Nephron progenitor cell (in vitro differentiated cells): ENCODE measurements at places on chromosomes 3 and 15.
A peak's percentile ranks its signal among the peaks of the same experiment; 100 is the strongest.

DNA sequence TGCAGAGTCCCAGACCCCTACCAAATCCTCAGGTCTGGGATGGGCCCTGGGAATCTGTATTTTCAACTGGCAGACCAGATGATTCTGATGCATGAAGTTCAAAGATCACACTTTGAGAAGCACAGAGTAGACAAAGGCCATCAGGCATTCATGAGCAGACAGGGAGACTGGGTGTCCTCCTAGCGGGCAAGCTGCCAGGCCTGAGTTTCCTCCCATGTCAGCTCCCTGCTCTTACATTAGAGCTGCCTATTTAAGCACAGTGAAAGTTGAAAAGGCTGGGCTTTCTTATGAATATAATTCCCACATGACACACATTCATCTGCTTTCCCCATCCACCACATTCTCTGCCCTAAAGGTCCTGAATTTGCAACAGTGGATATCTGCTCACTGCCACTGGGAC lies 14.0 kb downstream of the CAPN3 start:
- DNase-seq = no peak

GRCh38 chr3:14857506-14857905 lies 38.7 kb downstream of the FGD5 start:
- no peak for DNase-seq

DNA sequence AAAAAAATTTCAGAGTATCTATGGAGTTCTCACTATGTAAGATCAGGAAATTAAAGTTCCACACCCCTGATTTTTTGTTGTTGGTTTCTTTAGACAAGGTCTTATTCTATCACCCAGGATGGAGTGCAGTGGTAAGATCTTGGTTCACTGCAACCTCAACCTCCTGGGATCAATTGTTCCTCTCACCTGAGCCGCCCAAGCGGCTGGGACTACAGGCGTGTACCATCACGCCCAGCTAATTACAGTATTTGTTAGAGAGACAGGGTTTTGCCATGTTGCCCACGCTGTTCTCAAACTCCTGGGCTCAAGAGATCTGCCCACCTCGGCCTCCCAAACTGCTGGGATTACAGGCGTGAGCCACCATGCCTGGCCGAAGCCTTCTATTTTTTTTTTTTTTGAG lies 12.4 kb downstream of the QRICH1 start:
- no peak for DNase-seq

GRCh38 chr15:66595931-66596545 lies 30.2 kb upstream of the LCTL start:
- DNase-seq = no peak

- DNase-seq = no peak
Measured at GRCh38 chr3:14938954-14939353, 8.4 kb upstream of the NR2C2 start.

DNA sequence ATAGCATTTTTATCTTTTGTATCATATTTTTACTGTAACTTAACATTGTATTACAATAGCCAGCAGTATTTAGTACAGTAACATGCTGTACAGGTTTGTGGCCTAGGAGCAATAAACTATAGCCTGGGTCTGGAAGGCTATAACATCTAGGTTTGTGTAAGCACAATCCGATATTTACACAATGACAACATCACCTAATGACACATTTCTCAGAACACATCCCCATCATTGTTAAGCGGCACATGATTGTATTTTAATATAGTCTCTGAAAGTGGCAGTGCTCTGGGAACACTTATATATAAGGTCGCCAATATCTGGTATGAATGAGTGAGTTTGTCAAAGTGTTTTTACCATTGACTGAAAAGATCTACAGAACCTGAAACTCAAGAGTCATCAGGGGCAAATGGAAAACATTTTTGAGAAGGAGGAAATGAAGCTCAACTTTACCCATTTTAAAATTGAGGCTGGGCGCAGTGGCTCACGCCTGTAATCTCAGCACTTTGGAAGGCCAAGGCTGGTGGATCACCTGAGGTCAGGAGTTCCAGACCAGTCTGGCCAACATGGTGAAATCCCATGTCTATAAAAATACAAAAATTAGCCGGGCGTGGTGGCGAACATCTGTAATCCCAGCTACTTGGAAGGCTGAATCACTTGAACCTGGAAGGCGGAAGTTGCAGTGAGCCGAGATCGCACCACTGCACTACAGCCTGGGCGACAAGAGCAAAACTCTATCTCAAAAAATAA lies 38.8 kb upstream of the TNFSF10 start:
- no peak for DNase-seq

DNA sequence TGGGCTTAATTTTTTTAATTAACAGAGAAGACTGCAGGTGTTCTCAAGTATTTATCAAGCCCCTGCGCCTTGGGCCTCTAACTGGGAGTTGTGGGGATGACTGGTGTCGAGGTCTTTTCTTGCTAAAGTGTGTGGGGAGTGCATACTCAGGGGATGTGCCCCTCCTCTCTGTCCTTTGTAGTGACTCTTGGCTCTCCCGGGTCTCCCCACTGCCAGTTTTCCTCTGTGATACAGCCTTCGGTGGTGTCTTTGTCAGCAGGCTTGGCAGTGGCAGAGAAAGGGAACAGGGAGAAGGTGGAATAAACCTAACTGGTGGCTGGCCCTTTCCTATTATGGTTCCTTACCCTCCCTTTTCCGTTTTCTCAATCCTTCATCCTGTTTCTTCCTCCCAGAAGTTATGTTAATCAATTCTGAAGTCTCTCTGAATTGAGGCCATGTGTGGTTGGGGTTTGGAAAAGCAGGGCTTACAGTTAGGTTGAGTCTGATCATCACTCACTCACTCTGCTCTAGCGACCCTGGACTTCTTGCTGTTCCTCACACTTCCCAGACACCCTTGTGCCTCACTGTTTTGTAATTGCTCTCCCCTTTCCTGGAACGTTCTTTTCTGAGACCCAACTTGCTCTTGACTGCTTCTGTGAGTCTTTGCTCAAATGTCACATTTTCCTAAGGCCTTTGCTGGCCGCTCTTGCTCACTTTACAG lies 158.1 kb downstream of the PTPRG start:
- DNase-seq = no peak

DNA sequence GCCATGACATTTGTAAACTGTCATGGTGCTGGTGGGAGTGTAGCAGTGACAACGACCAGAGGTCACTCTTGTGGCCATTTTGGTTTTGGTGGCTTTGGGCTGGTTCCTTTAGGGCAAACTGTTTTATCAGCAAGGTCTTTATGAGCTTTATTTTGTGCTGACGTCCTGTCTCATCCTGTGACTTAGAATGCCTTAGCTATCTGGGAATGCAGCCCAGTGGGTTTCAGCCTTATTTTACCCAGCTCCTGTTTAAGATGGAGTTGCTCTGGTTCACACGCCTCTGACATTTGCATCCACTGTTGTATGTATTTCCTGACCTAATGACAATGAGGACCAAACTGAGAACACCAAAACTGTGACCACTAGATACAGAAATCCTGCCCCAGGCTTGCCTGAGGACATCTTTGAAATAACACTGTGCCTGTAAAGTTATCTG lies 37.6 kb downstream of the RAB8B start:
- DNase-seq = no peak

DNA sequence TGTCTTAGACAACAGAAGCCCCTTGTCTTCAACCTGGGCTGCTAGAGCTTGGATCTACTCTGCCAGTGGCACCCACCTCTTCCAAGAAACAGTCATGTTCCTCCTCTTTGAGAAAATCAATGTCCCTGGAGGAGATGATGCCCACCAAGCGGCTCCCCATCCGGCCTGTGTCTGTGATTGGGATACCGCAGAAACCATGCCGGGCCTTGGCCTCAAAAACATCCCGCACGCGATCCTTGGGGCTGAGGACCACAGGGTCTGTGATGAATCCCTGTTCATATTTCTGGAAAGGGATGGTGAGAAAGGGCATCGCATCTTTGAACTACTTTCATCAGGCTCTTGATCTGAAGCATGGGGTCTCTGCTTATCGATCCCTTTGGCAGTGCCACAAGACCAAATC lies 1.6 kb downstream of the IMPDH2 start:
- DNase-seq = no peak

- DNase-seq = no peak
Measured at GRCh38 chr3:38564631-38565338, 68.6 kb downstream of the EXOG start.

GRCh38 chr3:117531078-117531767 lies 821.6 kb downstream of the TUSC7 start:
- no peak for DNase-seq

DNA sequence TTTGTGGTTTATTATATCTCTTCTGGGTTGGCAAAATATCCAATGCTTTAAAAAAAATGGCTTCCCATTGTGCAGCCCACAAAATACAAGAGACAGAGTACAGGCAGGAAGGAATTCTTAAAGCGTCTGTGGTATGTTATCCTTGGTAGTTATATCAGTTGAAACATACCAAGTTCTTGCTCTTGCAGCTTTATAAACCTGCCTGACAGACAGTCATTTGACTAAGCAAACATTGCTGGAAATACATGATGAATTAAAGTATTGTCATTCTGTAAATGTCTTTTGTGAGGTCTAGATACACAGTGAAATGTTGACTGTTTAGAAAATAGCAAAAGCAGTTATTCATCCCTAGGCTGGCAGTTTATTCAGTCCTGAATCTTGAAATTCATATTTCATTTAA lies 44.8 kb upstream of the MAP3K13 start:
- DNase-seq = no peak

DNA sequence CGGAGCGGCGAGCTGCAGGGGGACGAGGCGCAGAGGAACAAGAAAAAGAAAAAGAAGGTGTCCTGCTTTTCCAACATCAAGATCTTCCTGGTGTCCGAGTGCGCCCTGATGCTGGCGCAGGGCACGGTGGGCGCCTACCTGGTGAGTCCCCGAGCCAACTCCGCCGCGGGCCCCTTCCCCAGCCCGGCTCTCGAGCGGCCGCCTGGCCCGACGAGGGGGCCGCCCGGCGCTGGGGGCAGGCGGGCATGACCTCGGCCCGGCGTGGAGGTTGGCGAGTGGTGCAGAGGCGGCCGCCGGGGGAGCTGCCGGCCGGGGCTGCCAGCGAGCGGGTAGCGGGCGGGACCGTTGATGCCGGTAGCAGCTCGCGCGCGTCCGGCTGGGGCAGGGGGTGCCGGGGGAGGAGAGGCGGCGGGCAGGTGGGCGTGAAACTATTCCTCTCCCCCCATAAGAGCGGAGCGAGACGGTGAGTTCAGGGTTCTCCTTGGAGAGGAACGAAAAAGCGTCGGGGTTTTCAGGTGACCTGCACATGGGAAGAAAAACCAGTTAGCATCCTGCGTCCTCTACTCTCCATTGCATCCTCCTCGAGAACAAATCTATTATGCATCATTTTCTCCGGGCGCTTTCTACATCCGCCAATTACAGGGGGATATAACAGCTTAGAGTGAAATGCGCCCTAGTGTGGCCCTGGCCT lies 585 bp downstream of the SLCO3A1 start:
- DNase-seq = peak; percentile 67

DNA sequence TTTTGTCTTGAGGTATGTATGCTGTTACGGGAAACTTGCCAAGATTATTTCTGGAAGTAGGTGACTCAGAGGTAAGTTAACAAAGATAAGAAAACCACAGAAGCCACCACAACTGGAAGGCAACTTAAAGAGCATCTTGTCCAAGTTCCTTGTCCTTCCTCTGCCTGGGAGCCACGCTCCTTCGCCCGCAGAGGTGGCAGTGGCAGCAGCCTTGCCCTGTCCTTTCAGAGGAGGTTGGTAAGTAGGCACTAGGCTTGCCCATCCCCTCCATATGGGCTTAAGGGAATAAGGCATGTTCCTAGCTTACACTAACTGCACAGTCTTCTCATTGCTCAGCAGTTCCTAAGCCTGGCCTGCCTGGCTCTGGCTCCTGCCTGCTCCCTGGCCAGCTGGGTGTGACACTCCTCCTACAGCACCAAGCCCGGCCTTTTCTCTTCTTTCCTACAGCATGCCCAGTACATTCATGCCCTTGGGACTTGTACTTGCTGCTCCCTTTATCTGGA lies 48.0 kb upstream of the RAB6B start:
- no peak for DNase-seq

- DNase-seq = no peak
Measured at GRCh38 chr15:79977431-79978054, 6.5 kb upstream of the BCL2A1 start.

- DNase-seq = peak; percentile 33
Measured at GRCh38 chr15:68420186-68420684, 11.7 kb downstream of the ITGA11 start.

DNA sequence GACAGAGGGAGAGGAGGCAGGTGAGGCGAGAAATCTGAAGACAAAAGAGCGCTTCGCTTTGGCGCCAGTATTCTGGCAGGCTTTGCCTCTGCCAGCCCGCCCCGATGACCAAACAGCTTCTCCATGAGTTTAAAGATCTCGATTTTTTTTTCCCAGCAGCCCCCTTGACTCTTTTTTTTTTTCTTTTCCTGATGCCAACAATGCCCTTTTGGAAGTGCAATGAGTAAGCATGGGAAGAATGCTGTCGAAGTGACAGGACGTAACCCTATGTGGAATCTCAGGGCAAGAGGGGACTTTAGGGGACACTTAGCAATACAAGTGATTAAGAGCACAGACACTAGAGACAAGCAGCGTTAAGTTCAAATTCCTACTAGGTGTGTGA lies 211.7 kb downstream of the FGF12 start:
- DNase-seq = no peak

GRCh38 chr3:149783576-149783975 lies 8.8 kb downstream of the ANKUB1 start:
- DNase-seq = no peak

GRCh38 chr3:104901396-104901795 lies 465.3 kb upstream of the ALCAM start:
- no peak for DNase-seq

- DNase-seq = no peak
Measured at GRCh38 chr3:39115870-39116269, 8.4 kb downstream of the TTC21A start.

DNA sequence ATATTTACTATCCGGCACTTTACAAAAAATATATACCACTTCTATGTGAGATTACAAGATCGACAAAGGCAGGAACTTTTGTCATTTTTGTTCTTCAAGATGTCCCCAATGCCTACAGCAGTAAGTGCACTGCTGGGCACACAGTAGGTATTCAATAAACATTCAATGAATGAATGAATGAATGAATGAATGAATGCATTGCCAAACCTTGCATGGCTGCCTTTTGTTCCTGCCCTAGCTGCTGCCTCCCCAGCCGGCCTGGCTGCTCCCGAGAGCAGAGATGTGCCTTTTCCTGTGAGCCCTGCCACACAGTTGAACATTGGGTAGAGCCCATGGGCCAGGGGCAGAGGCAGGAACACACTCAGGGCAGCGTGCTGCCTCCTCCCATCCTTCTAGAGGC lies 37.5 kb downstream of the LINGO1 start:
- no peak for DNase-seq

DNA sequence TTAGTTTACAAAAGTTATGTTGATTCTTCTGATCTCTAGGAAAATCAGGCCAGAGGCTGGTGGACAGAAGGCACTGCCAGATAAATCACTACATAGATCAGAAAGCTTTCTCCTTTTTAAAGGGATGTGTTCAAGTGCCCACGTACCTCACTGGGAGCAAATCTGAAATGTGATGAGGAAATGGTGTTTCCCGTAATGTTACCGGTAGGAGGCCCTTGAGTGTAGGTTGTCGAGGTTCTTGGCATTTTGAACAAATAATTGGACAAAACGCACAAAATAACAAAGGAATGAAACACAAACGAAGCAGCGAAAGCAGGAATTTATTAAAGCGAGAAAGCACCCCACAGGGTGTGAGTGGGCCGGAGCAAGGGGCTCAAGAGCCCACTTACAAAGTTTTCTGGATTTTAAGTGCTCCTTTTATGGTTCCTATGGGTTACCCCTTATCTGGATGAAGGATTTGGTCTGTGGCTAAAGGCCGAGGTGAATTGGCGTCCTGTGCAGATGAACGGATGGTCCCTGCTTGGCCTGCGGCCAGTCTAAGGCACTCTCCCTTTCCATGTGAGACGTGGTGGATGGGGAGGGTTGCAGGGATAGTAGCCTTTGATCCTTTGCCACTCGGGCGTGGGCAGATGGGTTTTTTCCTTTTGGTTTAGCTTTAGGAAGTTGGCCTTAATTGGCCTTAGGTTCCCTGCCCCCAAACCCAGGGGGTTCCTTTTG lies 1.0 kb downstream of the SNX1 start:
- no peak for DNase-seq
